ENCODE measurements at places on chromosomes 7 and 10. TPM values are rescaled to one million over a fixed set of nuclear protein-coding genes. Genes with fewer than 3 reads are reported as not detected.

KAZALD1 gene
- 5.1 TPM for total RNA-seq

GRID2IP gene
- total RNA-seq, result not detected

ANKRD7 gene
- 1.1 TPM for total RNA-seq

PAPOLB gene
- 0.05 TPM for total RNA-seq

All from left ventricle myocardium inferior (tissue), 1 donor.